HTR-8/SVneo (cell line): ENCODE measurements at places on chromosomes 12 and 14.

GRCh38 chr14:96176811-96177211 lies 27.8 kb upstream of the BDKRB2 start:
- DNase-seq: no peak

DNA sequence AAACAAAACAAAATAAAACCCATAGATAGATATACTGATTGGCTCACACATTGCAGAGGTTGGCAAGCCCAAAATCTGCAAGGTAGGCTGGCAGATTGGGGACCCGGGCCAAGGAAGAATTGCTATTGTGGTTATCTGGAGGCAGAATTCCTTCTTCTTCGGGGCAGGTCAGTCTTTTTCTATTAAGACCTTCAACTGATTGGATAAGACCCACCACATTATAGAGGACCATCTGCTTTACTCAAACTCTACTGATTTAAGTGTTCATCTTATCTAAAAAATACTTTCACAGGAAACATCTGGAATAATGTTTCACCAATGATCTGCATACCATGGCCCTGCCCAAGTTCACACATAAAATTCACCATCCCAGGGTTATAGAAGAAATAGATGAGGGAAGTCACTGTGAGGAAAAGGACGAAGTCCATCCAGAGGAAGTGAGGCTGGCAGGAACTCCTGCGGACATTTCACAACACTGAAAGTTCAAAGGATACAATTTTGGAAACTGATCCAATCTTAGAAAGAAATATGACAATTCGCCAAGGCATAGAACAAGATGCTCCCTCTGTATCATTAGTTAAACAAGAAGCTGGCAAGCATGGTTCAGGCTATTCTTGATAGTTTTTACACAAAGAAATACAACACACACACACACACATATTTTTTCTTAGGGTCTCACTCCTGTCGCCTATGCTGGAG lies 127.6 kb upstream of the MED13L start:
- DNase-seq: no peak

DNA sequence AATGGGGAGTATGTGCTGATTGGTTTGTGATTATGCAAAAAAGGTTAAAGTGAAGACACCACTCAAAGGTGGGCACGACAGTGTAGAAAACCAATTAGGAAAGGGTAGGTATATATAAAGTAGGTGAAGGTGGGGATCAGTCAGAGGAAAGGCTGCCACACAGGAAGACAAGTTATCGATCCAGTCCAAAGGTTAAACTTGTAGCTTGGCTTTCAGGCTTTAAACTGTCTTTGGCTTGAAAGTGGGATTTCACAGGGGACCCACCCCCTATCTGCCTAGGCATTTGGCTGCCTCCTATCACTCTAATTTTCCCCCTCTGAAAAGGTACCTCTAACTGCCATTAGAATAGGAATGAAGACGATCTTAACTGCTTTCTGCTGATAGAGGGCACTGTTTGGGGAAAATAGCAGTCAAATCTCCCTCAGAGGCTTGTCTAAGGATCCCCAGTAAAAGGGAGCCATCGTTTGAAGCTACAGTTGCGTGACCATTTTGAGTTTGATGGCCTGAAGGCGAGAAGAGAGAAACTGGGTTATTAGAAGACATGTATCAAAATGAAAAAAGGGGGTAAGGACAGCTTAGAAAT lies 250.2 kb downstream of the GPHN start:
- no peak for DNase-seq

DNA sequence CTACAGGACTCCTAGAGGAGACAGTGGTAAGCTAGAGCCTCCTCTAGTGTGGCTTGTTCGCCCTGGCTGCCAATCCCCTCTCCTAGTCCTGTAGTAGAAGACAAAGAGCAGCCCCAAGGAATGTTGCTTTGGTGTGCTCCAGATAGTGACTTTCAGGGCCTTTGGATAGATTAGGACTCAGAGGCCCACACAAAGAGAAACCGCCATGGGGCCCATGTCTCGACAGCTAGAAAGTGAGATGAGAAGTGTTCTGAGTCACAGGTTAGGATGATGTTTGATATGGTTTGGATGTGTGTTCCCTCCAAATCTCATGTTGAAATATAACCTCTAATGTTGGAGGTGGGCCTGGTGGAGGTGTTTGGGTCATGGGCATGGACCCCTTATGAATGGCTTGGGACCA lies 51.8 kb upstream of the JDP2 start:
- no peak for DNase-seq

GRCh38 chr12:124391340-124392261 lies 96.7 kb downstream of the RFLNA start:
- no peak for DNase-seq

DNA sequence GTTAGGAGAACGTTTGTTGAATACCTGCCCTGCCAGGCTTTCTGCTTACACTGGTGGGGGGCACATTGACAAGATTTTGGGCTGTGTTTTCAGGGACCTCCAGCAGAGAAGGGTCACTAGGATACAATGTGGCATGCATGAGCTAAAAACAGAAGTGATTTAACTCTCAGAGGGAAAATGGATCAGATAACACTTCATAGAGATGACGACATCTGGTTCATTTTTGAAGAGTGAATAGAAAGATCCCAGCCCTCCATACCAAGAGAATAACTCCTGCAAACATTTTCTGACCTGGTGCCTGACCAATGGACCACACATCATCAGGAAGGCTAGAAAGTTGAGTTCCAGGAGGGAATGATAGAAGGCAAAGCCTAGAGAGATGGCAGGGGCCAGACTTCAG lies 33.7 kb downstream of the CKB start:
- DNase-seq: no peak

GRCh38 chr14:99168330-99168729 lies 103.7 kb downstream of the BCL11B start:
- DNase-seq: no peak

DNA sequence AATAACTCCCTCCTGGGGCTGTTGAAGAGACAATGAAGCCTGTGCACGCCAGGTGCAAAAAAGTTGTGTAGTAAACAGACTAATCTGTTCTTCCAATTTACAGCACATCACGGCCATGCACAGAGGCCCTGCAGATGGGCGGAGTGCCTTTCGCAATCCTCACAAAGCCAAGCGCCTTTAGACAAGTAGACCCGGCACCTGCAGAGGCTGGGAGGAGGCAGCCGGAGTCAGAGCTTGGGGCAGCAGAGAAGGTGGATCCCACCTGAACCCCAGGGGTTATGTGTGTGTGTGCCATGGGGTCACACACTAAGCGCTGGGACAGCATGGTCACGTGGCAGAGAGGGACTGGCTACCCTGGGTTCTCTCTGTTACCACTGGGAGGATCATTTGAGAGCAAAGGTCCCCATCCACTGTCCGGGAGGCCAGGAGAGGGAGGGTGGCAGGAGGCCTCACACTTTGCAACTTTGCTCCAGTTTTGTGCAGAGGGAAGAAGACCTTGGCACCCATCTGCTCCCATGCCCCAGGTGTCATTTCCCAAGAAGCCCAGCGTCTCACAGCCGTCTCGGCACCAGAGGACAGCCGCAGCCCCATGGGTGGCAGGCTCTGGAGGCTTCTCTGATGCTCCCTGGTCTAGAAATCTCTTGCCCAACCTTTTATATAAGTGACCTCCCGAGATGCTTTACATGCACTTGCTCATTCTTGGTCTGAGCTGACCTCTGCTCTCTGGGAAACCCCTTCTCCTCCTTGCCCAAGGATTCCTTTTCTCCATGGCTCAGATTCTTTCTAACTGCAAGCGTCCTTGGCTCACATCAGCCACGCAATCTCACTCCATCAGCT lies 80.0 kb upstream of the DICER1 start:
- DNase-seq: no peak

DNA sequence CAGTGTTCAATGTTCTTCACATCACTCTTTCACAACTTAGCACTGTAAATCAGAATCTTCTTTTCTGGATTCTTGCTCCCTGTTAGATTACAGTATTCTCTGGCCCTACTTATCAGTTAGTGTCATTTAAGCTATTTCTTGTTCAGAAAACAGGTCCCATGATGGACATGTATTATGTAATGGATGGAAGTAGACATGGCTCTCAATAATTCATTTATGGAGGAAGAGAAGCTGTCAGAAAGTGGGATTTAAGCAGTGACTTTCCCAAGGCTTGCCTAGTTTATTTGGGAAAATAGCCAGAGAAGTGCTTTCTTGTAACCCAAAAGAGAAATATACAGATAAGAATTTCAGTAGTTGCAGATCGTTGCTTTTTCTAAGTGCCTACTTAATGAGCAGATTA lies 1.6 kb downstream of the ERC1 start:
- no peak for DNase-seq

DNA sequence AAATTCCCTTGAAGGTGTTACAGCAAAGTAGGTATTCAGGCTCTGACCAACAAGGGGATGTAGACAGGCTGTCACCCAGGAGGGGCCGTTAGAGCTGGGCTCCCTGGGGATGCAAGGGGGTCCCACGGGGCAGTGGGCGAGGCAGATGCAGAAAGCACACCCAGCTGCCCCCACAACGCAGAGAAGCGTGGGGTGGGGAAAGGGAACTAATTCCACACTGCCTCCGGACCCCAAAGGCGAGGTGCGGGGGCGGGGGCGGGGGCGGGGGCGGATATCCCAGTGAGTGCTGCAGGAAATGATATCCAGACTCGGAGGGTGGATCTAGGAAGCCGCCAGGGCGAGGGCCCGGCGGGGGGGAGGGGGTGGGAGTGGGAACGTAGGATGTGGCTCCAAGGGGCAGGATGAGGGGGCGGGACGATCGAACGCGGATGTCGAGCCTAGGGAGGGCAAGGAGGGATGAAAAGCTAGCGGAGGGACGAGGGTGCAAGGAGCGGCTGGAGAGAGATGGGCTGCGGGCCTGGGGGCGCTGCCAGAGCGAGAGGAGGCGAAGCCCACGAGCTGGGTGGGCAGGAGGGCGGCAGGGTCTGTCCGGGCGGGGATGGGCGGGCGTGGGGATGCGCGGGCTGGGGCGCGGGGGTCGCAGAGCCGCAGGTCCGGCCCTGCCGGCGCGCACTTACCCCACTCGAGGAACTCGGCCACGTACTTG lies 874 bp downstream of the CDC42BPB start:
- DNase-seq: peak; percentile 73

DNA sequence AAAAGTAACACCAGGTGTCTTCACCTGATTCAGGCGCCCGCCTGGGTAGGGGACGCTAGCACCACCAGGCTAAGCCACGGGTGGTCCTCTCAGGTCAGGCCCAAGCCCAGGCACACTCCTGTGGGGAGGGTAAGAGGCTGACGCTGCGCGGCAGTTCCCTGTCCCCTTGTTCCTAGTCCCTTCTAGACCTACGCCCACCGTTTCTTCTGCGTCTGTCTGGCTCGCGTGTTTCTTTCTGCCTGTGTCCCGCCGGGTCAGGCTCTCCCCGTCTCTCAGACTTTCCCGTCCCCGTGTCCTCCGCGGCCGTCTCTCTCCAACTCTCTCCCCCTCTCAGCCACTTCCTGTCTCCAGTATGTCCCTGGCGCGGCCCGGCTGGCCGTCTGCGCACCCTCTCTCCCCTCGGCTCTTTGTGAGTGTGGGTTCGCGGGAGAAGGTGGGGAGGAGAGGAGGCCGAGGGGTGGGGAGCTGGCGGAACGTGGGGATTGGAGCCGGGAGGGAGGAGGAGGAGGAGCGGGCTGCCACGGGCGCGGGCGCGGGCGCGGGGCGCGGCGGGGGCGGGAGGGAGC lies 3.1 kb upstream of the TNS2 start:
- peak; percentile 80 for DNase-seq

GRCh38 chr14:69996216-69996615 lies 117.0 kb downstream of the SMOC1 start:
- peak; percentile 53 for DNase-seq

GRCh38 chr14:95062946-95063345 lies 94.4 kb downstream of the DICER1 start:
- DNase-seq: no peak

GRCh38 chr12:106190581-106190980 lies 51.8 kb upstream of the NUAK1 start:
- no peak for DNase-seq

DNA sequence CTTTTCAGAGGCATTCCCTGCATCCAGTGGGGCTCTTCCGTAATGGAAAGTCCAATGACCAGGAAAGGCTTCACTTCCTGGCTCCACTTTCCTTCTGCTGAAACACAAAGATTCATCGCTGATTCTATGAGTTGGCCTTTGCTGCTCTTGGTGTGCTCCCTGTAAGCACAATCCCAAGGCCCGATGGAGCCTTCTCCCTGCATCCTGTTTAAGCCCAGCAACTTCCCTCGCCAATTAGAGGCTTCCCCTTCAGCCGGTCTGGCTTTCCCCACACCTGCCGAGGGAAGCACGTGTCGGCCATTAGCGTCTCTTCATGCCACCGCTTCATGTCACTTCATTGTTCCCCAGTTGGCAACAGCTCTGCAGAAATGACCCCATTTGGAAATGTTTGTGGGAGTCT lies 693.9 kb downstream of the MED13L start:
- no peak for DNase-seq
